Kidney tubule cell (primary cell): ENCODE measurements at places on chromosomes 1 and 21.
A peak's percentile ranks its signal among the peaks of the same experiment; 100 is the strongest.

GRCh38 chr1:244137725-244138124, 86.6 kb downstream of the ZBTB18 start:
- no peak for DNase-seq

- peak; percentile 31 for DNase-seq
These were observed 485.4 kb upstream of the USP24 start for GRCh38 chr1:55700359-55701130.

DNA sequence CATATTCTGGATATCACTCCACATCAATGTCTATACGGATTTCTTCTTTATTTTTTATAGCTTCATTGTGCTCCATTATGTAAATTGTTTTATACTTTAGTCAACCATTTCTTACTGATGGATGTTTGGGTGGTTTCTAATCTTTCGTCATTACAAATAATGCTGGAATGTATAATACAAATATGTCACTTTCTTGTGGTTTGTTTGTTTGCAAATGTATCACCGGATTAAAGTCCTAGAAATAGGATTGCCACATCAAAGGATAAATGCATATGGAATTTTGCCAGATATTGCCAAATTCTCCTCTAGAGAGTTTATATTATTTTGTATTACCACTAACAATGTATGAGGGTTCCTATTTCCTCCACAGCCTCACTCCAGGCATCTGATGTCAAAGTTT, 48.7 kb upstream of the PRDM2 start:
- no peak for DNase-seq

- no peak for DNase-seq
These were observed 120.3 kb downstream of the C1orf21 start for GRCh38 chr1:184507165-184507564.

DNA sequence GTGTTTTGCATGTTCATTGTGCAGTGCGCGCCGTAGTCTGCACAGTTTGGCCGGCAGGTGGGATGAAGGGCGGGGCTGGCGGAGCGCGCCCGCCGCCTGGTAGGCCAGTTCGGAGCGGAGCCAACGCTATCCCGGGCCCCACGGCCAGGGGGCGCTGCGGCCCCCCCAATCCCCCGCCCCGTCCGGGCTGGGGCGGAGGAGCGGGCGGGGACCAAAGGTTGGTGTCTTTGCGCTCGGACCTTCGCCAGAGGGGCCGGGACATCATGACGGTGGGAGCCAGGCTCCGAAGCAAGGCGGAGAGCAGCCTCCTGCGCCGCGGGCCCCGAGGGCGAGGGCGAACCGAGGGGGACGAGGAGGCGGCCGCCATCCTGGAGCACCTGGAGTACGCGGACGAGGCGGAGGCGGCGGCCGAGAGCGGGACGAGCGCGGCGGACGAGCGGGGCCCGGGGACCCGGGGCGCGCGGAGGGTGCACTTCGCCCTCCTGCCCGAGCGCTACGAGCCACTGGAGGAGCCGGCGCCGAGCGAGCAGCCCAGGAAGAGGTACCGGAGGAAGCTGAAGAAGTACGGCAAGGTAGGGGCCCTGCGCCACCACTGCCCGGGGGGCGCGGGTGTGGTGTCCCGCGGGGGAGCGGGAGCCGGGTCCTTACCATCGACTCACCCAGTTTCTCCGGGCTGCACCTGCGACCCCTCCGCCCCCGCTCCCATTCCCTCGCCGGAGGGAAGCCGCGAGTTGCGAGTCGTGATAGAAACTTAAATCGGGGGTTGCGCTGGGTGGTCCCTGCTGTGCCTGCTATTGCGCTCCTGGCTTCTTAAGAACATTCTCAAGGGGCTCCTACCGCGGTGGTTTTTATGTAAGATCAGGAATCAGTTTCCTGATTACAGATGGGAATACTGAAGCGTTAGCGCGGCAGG, at the start of gene C1orf115:
Gene C1orf115 (plus strand): TSS at position 224 of the 913 bp plus-strand sequence. CDS start 40 bp downstream, at position 264.
- peak; percentile 85 for DNase-seq

GRCh38 chr1:27473755-27474154, 16.2 kb downstream of the WASF2 start:
- no peak for DNase-seq

DNA sequence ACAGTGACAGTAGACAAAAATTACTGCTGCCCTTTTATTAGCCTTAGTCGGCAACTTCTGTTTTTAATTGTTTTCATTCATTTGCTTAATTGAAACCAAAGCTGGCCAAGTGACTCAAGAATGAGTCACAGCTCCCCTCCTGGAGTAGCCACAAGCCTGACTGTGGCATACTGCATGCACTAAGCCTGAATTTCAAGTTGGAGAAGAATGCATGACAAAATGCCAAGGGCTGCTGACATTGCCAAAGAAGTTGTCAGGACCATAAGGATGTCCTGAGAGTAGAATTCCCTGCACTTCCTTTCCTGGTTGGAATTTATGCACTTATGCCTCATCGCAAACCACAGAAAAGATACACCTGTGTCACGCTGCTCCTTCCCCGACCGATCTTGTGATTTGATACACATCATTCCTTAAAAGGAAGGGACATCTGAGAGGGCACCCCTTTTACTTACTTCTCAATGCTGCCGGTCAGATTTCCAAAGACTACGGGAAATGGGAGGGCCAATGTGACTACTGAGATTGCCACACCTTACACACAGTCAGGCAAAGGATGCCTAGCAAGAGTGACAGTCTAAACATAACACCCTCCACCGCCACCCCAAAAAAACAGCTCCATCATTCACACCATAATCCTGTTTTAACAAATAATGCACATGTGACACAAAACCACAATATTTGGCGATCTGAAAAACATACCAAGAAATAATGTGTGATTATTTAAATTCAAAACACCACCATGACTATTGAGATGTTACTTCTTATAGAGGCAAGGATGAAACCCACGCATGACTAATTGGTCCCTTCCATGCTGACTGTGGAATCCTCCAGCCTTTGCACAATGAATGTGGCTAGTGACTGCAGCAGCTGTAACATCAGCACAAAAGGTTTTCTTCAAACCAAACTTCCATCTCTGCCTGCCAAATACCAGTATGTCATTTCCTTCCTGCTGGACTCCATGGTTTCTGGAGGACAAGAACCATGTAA, 28.2 kb downstream of the VAV3 start:
- DNase-seq = peak; percentile 99

GRCh38 chr1:228208831-228209551, 1.1 kb downstream of the OBSCN start:
- DNase-seq = no peak

DNA sequence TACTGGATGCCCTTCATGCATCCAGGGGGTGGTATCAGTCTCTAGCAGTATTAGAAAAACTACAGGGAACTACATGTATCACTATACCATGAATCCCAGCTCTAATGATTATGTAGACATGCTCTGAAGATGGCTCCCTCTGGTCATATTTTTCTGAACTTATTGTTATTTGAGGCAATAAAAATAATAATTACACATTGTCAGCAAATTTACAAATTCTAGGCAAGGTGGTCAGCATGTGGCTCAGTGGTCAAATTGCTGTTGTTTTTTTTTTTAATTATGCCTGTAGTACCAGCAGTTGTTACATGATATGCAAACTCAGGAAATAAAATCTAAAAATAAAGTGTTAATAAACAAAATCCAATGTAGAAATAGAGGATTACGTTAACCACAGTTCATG, 22.5 kb downstream of the ASTN1 start:
- DNase-seq = no peak

- DNase-seq = peak; percentile 25
These were observed 802 bp downstream of the KAZN start for GRCh38 chr1:14599183-14599791.

- no peak for DNase-seq
These were observed 26.1 kb downstream of the SLC1A7 start for GRCh38 chr1:53116307-53116810.

DNA sequence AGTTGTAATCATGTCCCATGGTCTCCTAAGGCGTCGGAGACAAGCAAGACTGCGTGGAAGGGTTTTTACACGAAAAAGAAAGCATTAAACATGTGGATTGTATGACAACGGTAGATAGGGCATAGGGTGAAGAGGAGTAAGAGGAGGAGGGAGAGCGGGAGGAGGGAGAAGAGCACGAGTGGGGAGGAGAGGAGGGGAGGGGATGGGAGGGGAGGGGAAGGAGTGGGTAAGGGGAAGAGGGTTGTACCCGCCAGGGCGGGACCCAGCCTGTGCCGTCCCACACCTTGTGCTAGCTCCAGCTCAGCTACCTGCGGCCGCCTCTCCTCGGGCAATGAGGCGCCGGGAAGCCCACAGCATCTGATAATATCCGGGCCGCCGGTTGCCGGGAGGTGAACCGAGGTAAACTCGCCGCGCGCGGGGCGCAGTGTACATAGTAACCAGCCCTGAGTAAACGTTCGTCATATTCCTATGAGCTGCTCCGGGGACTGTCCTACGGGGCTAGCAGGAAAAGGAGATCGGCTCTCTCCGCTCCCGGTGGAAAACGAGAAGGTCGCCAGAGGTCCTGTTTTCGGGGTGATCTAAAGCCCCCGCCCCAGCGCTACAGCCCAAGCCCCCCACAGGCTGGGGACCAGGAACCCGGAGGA, 449 bp upstream of the RCAN3 start:
- DNase-seq = peak; percentile 86

DNA sequence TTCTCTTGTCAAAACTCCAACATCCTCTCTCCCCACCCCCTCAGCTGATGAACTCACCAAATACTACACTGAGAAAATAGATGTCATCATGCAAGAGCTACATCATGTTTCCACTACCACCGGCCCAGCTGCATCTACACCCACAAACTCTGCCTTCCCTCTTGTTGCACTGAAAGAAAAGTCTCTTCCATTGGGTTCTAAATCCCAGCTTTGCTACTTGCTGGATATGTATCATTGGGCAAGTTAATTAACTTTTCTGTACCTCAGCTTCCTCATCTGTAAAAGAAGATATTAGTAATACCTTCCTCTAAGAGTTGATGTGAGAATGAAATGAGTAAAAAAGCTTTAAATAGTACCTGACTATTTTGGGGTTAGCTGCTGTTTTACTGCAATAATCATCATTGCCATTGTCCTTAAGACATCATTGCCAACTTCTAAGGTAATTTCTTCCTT, 108.6 kb downstream of the OLFML2B start:
- DNase-seq = peak; percentile 27

DNA sequence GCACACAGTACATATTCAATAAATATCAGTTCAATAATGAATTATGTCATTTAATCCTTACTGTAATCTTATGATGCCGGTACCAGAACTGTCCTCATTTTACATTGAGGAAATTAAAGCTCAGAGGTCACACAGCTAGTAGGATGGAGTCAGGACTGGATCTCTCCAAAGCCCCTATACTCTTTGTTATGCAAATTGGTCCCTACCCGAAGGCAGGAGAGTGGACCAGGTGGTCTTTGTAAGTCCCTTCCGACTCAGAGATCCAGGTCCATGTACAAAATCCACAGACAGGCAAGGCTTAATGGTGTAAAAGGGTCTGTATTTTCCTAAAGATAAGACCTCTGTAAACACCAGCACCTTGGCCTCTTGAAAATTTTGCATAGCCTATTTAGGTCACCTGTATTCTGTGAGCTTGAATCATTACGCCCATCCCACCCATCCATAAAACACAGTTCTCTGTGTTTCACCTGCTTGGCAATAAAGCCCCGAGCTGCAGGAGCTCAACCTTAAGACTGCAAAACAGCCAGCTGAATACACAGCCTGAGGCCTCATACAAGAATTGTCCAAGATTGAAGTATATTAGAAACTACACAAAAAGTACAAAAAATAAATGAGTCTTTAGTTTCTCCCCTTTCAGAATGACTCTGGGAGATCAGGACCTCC, 41.7 kb downstream of the PLXNA2 start:
- no peak for DNase-seq

GRCh38 chr1:164983023-164983650, 373.4 kb downstream of the LMX1A start:
- DNase-seq = no peak

GRCh38 chr1:10776190-10776905, 20.1 kb downstream of the CASZ1 start:
- DNase-seq = no peak

DNA sequence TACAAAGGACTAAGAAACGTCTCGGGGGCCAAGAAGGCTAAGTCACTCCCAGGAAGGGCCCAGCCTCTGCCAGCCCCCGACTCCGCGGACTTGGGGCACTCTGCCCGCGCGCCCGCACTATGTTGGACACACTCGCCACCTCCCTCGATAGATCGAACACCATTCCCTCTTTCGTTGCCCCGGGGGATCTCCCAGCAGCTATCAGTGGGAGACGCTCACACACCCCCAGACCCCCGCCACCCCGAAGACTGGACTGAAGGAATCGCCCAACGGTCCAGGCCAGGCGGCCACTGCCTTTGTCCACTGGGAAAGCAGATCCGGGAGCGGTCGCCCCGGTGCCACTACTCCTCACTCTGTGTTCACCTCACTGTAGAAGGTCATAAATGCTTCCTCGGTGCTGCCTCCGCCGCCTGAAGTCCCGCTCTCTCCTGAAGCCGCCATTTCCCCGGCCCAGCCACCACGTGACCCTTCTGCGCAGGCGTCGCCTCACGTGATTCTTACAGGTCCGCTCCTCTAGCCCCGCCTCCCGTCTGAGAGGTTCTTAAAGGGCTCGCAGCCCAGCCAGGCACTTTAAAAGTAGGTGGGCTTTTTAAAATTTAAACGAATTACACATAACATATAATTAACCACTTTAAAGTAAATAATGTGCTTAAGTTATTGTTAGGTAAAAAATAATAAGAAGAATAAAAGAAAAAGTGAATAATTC, at the start of gene DNAJC8:
Gene DNAJC8 (minus strand): TSS at position 472 of the 706 bp plus-strand sequence. CDS start 31 bp downstream, at position 441.
- DNase-seq = peak; percentile 92

- no peak for DNase-seq
These were observed 6.2 kb downstream of the E2F2 start for GRCh38 chr1:23524716-23525401.

- DNase-seq = peak; percentile 53
These were observed at the start of gene FAM131C for GRCh38 chr1:16073490-16074119. FAM131C (minus strand) TSS chr1:16073651; CDS start chr1:16073442, 209 bp downstream.

DNA sequence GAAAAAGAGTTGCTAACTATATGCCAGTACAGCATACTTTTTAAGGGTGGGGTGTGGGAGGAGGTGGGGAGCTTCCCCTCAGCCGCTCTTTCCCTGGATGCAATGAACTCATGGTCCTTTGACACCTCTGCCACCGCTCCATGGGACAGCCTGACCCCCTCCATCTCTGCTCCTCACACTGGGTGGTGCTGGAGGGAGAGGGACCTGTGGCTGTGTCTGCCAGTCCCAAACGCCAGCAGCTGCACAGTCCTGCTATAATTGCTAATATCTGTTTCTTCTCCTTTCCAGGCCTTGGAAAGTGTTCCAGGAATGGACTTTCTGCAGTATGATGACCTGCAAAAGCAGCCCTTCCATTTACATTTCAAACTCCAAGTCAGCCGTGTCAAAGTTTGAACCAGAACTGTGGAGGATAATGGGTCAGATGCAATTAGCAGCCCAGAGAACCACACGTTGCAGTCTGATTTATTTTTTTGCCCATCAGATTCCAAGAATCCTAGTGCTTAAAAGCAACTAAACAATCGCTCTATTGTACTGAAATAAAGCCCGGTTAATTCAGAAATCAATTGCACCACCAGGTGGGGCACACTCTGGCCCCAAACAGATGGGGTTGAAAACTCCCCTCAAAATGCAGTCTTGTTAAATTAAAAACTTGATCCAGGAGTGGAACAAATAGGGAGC, 160.7 kb upstream of the LMO4 start:
- DNase-seq = no peak

- DNase-seq = no peak
These were observed 543 bp downstream of the TMEM9 start for GRCh38 chr1:201153474-201154388.
